ENCODE measurements at places on chromosomes 7 and 10. TPM values are rescaled to one million over a fixed set of nuclear protein-coding genes. Genes with fewer than 3 reads are reported as not detected.

Gene KCNIP2
- polyA plus RNA-seq: 6.6 TPM

Gene CTTNBP2
- not detected for polyA plus RNA-seq

Gene PTN
- polyA plus RNA-seq: not detected

Gene PAXIP1
- polyA plus RNA-seq: 37.9 TPM

Gene CNPY1
- polyA plus RNA-seq: not detected

Gene RNF133
- polyA plus RNA-seq: not detected

Gene ANKRD30A
- polyA plus RNA-seq: not detected

Gene OR6B1
- polyA plus RNA-seq: not detected

Gene MBLAC1
- polyA plus RNA-seq: 2.3 TPM

Gene TAS2R38
- not detected for polyA plus RNA-seq
